GM10248 (cell line): ENCODE measurements at places on chromosomes 7 and 10.

DNA sequence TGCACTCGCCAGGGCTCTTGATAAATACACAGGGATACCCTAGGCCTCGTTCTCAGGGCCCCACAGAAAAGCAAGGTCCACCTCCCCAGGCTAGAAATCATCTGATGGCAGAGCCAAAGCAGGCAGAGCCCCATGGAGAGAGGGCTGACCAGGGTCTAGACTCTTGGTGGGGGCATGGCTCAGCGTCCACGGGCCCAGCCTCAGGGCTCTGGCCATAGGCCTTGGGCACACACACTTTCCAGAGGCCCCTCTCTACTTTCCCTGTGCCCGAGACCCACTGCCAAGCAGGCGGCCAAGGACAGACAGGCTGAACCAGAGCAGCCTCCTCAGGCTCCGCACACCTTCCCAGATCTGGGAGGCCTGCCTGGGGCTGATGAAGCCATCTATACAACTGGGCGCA, 64.8 kb downstream of the FAM53B start:
- DNase-seq, result no peak

DNA sequence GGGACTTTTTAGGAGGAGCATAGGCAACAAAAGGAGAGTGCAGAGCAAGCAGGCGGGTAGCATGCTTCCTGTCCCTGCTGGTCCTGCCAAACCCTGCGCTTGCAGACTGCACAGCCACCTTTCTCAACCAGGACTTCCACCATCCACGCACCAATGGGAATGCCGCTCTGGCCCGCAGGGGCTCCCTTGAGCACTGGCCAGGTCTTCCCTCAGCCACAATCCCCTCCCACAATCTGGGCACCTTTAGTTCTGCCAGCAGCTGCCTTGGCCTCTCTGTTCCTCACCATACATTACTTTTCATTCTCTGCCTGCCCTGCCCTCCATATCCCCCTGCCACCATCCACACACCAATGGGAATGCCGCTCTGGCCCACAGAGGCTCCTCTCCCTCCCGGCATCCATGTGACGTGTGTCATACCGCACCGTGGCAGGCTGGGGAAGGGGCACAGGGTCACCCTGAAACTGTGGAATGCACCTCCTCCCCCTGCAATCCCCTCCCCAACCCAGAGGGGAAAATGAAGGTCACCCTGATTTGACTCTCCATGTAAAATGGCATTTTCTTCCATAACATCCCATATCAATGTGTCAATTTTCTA, 97.3 kb upstream of the MACROH2A2 start:
- no peak for DNase-seq

DNA sequence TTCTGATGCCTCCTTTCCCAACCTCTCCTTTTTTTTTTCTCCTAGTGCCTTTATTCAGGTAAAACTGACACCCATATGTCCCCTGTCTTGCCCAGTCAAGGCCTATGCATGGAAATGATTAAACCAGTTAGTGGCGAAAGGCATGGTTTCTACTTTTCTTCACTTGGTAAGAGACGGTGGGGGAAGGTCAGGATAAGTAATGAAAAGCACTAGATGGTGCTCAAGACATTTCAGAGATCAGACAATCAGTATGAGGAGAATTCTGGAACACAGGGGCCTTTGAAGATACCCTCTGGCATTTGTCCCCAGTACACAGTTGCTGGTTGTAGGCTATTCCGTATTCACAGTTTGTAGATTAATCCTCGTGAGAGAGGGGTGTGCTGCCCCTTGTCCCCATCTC, 121.2 kb downstream of the RTKN2 start:
- no peak for DNase-seq

GRCh38 chr10:58609532-58610150, 97.0 kb downstream of the BICC1 start:
- no peak for DNase-seq

DNA sequence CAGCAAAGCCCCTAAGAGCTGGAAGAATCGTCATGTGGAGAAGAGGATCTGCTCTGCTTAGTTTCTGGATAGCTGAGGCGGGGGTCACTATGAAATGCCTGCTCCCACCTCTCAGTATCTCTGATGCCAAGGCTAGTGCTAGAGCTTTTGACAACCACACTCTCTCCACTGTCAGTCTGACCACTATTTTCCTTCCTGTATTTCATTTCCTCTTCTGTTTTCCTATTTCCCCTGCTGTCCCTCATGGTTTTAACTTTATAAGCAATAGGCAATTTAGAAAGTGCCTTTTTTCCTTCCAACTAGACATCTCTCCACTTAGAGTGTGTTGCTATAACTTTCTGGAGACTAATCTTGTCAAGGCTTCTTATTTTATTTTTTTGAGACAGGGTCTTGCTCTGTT, 23.6 kb downstream of the C7orf57 start:
- DNase-seq, result no peak

GRCh38 chr10:122474131-122474818, 12.9 kb downstream of the HTRA1 start:
- no peak for DNase-seq

- DNase-seq, result no peak
Observed at GRCh38 chr7:138853448-138853847, 55.5 kb upstream of the ATP6V0A4 start.
